Activated naive CD4-positive, alpha-beta T cell treated with anti-CD3 and anti-CD28 coated beads for 36 hours (primary cell): ENCODE measurements at places on chromosomes 6 and 20. TPM values are rescaled to one million over a fixed set of nuclear protein-coding genes. Genes with fewer than 3 reads are reported as not detected.

The E2F1 gene
- 69.3 TPM for total RNA-seq

The IL20RA gene
- total RNA-seq, result not detected

The OPN5 gene
- not detected for total RNA-seq

The LGSN gene
- not detected for total RNA-seq

The BPIFB2 gene
- total RNA-seq, result not detected

The KCNS1 gene
- total RNA-seq, result 0.40 TPM

The FAM83B gene
- total RNA-seq, result not detected

The VGLL2 gene
- total RNA-seq, result not detected

The SLC39A7 gene
- total RNA-seq, result 39.5 TPM

The ADGRF4 gene
- total RNA-seq, result not detected

The FILIP1 gene
- total RNA-seq, result not detected

The RBM24 gene
- total RNA-seq, result not detected

The GHRH gene
- not detected for total RNA-seq

The TMEM200A gene
- not detected for total RNA-seq

The ASIP gene
- total RNA-seq, result not detected

The CLDN20 gene
- total RNA-seq, result not detected

The ALDH8A1 gene
- total RNA-seq, result not detected

The PKIG gene
- 4.7 TPM for total RNA-seq

The BMP2 gene
- total RNA-seq, result not detected

The OVOL2 gene
- total RNA-seq, result not detected

The HFE gene
- total RNA-seq, result 1.4 TPM

The CCN5 gene
- total RNA-seq, result not detected

The SLC26A8 gene
- total RNA-seq, result not detected

The ADGRF5 gene
- total RNA-seq, result not detected

The HLA-DQA1 gene
- total RNA-seq, result 0.93 TPM

The SOBP gene
- 0.26 TPM for total RNA-seq

The SCGN gene
- total RNA-seq, result not detected

The CDC25B gene
- total RNA-seq, result 97.7 TPM

The DSN1 gene
- 24.7 TPM for total RNA-seq

The TINAG gene
- not detected for total RNA-seq

The PBX2 gene
- 47.7 TPM for total RNA-seq

The SIRPD gene
- total RNA-seq, result not detected

The RGL2 gene
- 23.8 TPM for total RNA-seq

The SLC22A16 gene
- not detected for total RNA-seq

The PAK1IP1 gene
- 29.2 TPM for total RNA-seq

The STX11 gene
- 17.2 TPM for total RNA-seq
